ENCODE measurements at places on chromosomes 16 and 17.

GRCh38 chr16:25501530-25502255, 190.1 kb upstream of the HS3ST4 start:
- DNase-seq, result no peak

GRCh38 chr17:49952912-49953497, 16.0 kb upstream of the DLX4 start:
- DNase-seq, result peak; percentile 13

- DNase-seq, result no peak
These were observed 1.2 kb upstream of the COX6A2 start for GRCh38 chr16:31429314-31429713.

- no peak for DNase-seq
These were observed 34.5 kb upstream of the CLEC18B start for GRCh38 chr16:74455619-74456289.

GRCh38 chr16:55000595-55000994, 69.9 kb downstream of the IRX5 start:
- no peak for DNase-seq

- DNase-seq, result no peak
These were observed 55.9 kb downstream of the C17orf67 start for GRCh38 chr17:56777859-56778258.

- DNase-seq, result no peak
These were observed 167.5 kb downstream of the PRKCA start for GRCh38 chr17:66469890-66470289.

Data from retina (tissue), 1 donor.